ENCODE measurements at places on chromosomes 12 and 14. TPM values are rescaled to one million over a fixed set of nuclear protein-coding genes. Genes with fewer than 3 reads are reported as not detected.

GRCh38 chr12:121858662-121859572, at the start of gene HPD:
HPD (minus strand) TSS chr12:121858859; CDS start chr12:121858823, 36 bp downstream.
- DNase-seq = no peak

DNA sequence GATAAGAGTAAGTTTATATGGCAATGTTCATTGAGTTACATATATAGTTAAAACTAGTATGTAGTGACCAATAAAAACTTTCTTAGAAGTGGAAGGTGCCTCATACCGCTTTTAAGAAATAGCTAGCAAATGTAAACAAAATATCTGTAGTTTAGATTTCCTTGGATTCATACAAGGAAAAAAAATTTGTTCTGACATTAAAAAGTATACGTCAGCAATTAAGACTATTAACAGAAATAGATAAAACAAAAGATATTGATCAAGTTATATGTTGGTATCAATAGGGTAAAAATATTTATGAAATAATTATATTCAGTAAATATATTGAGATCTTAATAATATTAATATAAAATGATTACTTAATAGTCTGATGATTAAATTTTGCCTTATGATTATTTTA, 718.8 kb upstream of the LRFN5 start:
- DNase-seq = no peak

GRCh38 chr12:50088577-50089335, 3.6 kb downstream of the SMARCD1 start:
- peak; percentile 42 for DNase-seq

The ESRRB gene
- total RNA-seq = 0.47 TPM

The SERPINA12 gene
- 0.05 TPM for total RNA-seq

The INHBC gene
- total RNA-seq = not detected

- DNase-seq = no peak
Observed at GRCh38 chr14:105068818-105069217, 3.6 kb upstream of the GPR132 start.

The RNASE7 gene
- total RNA-seq = 0.47 TPM

- peak; percentile 17 for DNase-seq
Observed at GRCh38 chr12:71610031-71610795, 53.4 kb downstream of the ZFC3H1 start.

- no peak for DNase-seq
Observed at GRCh38 chr12:72072592-72073212, 134.1 kb downstream of the TPH2 start.

The BATF gene
- total RNA-seq = 12.9 TPM
